Stimulated activated CD4-positive, alpha-beta T cell treated with anti-CD3 and anti-CD28 coated beads, Interleukin-15, amount 100 ng/mL, for 1 hour (primary cell): ENCODE measurements at places on chromosomes 1 and 21.
A peak's percentile ranks its signal among the peaks of the same experiment; 100 is the strongest.

- DNase-seq, result no peak
Measured at GRCh38 chr1:224506141-224506814, 71.7 kb upstream of the WDR26 start.

- no peak for DNase-seq
Measured at GRCh38 chr1:192589813-192590212, 14.2 kb downstream of the RGS1 start.

GRCh38 chr1:198788561-198789064 lies 149.8 kb downstream of the PTPRC start:
- no peak for DNase-seq

- no peak for DNase-seq
Measured at GRCh38 chr1:68516066-68516465, 19.2 kb upstream of the DEPDC1 start.

DNA sequence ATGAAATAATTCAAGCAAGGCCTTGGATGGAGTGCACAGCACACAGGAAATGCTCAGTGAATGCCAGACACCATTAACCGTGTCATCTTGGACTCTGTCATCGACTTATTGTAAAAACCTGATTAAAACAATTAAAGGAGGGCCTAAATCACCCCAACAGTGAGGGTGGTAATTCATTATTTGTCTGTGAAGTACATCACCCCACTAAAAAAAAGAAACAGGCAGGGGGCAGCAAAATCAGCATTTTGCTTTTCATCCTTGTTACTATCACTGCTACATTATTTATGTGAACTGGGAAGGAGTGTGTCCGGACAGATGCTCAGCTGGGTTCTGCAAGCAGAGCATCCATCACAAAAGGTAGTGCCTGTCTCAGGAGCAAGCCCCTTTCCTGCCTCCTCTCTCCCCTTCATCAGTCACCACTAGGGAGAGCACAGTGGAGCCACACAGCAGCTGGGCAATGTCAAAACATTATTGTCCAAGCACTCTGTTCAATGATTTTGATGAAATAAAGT lies 98.5 kb downstream of the RERE start:
- no peak for DNase-seq

- DNase-seq, result no peak
Measured at GRCh38 chr1:1090424-1091343, 16.6 kb upstream of the RNF223 start.

- no peak for DNase-seq
Measured at GRCh38 chr1:223304931-223305330, 59.0 kb downstream of the SUSD4 start.

GRCh38 chr1:231070758-231071444 lies 30.8 kb upstream of the FAM89A start:
- DNase-seq, result no peak

GRCh38 chr21:42829954-42830353 lies 49.4 kb downstream of the WDR4 start:
- no peak for DNase-seq

- no peak for DNase-seq
Measured at GRCh38 chr21:44726826-44727225, 15.5 kb upstream of the TSPEAR start.

DNA sequence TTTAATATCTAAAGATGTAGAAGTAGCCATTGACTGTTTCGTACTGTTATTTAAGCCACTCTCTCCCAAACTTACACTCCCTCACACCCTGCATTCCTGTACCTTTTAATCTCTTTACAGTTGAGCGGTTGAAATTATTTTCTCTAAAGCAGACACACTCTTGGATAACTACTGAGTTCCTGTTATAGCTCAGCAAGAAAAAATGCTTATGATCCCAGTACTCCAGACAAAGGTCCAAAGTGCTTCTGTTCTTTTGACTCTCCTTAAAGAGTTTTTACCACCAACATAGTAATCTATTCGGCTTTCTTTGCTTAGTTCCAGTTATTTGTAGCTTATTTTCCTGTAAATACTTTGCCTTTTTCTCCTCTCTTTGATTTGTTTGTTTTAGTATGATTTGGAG lies 100.1 kb downstream of the ATF6 start:
- no peak for DNase-seq

DNA sequence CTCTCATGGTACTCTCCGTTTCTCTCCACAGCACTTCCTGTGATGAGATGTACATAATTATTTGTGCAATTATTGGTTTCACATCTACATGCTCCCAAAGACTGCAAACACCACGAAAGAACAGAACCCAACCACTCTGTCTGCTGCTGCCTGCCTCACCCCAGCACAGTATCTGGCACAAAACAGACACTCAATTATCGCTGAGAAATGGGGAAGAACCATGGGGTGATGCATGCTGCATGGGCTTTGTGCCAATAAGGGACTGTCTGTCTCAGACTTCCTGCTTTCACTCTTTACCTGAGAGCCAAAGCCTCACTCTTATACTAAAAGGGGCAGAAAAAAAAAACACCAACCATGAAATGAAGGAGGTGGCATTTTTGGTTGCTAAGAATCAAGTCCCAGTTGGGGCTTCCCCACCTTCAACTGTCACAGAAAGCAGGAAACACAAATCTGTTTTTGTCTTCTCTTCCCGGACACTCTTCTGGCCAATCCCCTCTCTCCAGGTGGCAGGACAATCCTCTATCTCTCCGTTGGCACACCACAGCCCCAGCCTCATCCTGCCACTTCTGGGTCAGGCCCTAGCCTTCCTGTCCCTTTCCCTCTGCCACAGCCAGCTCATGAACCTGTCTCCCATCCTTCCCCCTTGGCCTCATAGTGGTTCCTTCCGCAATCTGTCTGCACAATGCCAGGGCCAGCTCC lies 82.0 kb downstream of the TGFBR3 start:
- DNase-seq, result peak; percentile 31

DNA sequence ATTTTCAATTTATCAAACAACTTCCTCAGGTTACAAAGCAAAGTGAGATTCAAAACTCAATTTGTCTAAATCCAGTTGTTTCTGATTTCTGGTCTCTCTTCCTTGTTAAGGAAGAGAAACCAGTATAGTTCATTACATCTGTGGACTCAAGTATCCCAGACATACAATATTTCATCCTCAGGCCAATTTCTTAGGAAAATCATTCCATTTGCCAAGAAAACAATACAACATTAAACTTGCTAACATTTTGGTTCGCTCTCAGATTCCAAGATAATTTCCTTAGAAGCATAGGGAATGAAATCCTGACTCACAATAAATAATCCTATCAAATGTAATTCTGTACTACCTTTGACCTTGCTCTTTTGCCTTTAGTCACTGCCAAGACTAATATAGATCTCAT lies 11.2 kb upstream of the TTLL7 start:
- DNase-seq, result no peak

DNA sequence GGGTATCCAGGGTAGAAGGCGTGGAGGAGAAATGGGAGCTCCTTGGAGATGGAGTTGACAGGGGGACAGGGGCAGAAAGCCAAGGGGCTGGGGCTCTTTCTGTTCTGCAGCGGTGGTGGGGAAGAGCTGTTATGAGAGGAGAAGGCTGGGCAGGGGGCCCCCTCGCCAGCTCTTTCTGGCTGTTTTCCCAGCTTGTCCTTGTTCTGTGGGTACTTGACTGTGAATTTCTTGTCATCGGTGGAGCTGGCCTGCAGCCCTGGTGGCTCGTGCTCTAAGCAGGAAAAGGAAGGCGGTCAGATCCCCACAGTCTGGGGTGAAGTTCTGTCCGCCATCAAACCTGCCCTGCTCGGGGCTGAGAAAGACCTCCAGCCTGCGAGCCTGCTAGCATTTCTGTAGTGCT lies 7.6 kb downstream of the ZNF683 start:
- DNase-seq, result no peak

GRCh38 chr1:87224201-87224600 lies 104.5 kb upstream of the LMO4 start:
- DNase-seq, result no peak

GRCh38 chr1:47235806-47236205 lies 3.8 kb upstream of the TAL1 start:
- no peak for DNase-seq

- DNase-seq, result no peak
Measured at GRCh38 chr1:232018231-232019025, 391.8 kb downstream of the DISC1 start.

DNA sequence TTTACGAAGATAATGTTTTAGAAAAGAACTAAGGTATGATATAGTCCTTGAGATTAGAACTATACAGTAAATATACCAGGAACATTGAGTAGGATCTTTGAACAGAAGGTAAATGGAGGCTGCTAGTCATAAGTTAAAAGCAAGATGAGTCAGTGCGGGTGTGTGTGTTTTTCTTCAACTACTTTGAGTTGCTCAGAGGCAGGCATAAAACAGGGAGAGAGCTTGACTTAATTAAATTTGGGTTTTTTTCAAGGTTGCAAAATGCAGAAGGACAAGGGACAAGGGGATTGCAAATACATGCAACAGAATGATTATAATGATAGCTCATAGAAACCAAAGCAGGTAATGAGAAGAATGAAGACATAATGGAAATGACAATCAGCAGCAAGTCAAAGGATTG lies 815.1 kb downstream of the NCAM2 start:
- no peak for DNase-seq

DNA sequence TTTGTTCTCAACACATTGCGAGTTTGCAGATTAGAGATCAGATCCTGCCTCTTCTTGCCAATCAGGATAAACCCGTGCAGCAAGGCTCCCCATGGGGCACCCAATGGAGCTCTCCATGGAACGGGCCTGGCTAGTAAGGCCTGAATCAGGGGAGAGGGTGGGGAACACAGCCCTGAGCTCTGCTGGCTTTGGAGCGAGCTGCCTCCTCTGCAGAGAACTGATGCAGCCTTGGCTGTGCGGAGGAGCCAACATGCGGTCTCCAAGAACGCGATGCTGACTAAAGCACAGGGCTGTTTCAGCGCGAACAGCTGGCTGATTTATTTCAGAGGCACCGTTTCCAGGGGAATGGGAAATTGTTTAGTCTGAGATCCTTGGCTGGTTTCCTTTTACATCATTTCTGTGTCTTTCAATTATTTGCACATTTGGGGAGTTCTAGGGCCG lies 139.7 kb downstream of the TSEN15 start:
- no peak for DNase-seq

DNA sequence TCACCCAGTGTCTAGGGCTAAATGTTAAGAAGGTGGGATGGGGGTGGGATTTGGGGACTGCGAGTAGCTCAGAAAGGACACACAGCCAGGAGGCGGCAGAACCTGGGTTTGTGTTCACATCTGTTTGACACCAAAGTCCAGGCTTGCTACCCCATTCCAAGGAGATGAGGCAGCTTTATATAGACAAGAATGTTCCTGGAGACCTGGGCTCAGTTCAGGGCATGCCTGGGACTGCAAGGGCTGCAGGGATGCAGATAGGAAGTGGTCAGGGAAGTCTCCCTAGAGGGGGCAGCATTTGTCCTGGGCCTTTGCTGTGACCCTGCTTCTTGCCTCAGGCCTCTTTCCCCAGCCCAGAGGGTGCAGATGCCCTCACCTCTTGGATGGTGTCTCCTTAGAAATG lies 16.3 kb downstream of the PADI3 start:
- DNase-seq, result no peak

DNA sequence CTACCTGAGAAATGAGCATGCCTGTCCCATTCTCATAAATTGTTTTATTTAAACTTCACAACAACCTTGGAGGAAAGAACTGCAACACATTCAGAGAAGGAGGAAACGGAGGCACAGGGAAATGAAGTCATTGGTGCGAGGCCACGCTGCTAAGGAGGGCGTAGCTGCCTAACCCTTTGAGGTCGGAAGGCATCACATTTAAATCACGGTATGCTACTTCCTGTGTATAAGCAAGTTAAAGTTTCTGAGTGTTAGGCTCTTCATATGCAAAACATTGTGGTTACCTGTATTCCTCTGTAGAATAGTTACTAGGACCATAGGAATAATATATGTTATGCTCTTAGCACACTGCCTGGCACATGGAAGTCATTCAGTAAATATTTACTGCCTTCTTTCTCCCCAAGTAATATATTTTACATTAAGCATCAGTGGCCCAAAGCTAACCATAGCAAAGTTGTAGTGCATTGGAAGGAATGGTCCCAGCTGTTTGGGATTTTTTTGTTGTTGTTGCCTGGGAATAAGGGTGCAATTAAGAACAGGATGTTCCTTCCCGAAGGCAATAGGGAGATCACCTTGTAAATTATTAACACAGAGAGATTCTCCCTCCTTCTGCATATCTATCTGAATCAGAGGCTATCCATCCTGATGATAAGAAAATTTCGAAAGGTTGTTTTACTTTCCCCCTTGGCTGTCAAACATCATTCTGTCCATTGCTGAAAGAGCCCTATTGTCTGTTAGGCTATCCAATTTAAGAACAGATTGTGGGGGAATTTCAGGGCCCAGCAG lies 192.2 kb upstream of the C8B start:
- DNase-seq, result no peak

GRCh38 chr1:183622884-183623785 lies 12.4 kb downstream of the ARPC5 start:
- DNase-seq, result no peak

GRCh38 chr1:53292690-53293089 lies 35.2 kb downstream of the LRP8 start:
- no peak for DNase-seq

DNA sequence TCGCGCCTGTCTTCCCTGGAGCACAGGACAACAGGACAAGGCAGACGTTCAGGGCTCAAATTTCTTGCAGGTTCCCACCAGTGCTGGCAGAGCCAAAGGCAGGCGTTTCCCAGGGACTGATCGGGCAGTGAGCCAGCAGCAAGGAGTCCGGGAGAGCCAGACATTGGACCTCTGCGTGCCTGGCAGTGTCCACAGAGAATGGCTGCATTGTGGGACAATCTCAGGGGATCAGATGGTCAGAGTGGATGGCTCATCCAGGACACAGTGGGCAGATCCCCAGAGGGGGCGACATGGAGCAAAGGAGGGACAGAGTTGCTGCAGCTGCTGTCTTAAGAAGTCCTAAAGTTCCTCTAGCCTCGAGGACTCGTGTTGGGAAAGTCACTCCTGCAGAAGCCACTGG lies 4.6 kb downstream of the TMEM63A start:
- no peak for DNase-seq
